T-helper 1 cell (primary cell): ENCODE measurements at places on chromosomes 3 and 15.

DNA sequence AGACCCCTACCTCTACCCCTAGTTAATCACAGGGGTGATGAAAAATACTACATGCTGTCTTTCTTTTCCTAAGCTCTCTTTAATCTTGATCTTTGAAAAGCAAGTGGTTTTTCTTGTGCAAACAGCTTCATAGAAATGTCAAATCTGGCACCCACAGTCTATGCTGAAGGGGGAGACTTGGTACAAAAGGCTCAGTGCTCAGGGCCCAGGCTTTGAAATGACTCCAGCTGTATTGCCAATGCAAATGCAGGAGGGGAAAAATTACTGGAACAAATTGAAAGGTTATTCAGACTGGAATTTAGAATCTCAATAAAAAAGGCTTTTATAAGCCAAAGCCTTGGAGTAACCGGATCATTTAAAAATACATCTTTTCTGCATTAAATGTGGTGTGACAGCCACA, 223.9 kb downstream of the LRTM1 start:
- DNase-seq = no peak

GRCh38 chr15:51089699-51090453, 4.8 kb downstream of the TNFAIP8L3 start:
- DNase-seq = no peak

- no peak for DNase-seq
Measured at GRCh38 chr15:70956201-70956995, 63.8 kb downstream of the LRRC49 start.

DNA sequence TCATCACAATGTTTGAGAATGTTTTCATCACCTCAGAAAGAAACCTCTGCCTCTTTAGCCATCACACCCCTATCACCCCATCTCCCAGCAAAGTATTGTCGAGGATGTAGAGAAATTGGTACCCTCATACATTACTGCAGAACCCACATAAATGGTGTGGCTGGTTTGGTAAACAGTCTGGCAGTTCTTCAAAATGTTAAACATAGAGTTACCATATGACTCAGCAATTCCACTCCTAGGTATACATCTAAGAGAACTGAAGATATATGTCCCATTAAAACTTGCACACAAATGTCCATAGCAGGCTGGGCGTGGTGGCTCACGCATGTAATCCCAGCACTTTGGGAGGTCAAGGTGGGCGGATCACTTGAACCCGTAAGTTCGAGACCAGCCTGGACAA, 8.7 kb upstream of the ETFA start:
- DNase-seq = no peak

GRCh38 chr15:59689626-59690236, 611 bp upstream of the BNIP2 start:
- peak; percentile 82 for DNase-seq

DNA sequence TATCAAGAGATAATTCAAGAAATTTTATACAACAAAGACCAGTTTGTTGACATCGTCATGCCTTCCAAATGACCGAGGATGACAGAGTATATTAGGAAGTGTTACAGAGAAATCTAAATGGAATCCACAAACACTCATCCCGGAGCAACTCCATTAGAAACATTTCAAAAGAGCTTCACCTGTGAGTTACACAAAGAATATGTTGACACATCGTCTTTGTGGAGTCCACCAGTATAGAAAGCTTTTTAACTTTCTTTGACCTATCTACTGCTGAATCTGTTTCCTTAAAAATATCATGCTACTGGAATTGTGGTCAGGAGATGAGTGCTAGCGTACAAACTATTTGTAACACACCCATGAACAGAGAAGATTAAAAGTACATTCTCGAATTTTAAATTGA, 130.4 kb downstream of the SUCLG2 start:
- no peak for DNase-seq

DNA sequence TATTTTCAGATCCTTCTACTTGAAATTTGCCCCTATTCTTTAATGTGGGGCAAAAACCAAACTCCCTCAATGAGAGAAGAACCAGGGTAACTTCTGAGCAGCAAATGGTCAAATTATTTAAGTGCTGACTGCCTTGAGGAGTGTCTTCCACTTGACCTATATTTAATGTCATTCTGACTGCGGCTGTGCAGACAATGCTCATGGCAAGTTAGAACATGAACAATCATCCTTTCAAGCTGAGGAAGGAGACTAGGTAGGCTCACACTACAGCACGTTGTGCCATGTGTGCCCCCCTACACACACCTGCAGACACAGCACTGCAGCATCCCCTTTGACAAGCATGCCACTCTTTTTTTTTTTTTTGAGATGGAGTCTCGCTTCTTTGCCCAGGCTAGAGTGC, 98.2 kb downstream of the OSBPL10 start:
- DNase-seq = no peak

GRCh38 chr15:101198031-101198575, 53.7 kb downstream of the CHSY1 start:
- DNase-seq = no peak

DNA sequence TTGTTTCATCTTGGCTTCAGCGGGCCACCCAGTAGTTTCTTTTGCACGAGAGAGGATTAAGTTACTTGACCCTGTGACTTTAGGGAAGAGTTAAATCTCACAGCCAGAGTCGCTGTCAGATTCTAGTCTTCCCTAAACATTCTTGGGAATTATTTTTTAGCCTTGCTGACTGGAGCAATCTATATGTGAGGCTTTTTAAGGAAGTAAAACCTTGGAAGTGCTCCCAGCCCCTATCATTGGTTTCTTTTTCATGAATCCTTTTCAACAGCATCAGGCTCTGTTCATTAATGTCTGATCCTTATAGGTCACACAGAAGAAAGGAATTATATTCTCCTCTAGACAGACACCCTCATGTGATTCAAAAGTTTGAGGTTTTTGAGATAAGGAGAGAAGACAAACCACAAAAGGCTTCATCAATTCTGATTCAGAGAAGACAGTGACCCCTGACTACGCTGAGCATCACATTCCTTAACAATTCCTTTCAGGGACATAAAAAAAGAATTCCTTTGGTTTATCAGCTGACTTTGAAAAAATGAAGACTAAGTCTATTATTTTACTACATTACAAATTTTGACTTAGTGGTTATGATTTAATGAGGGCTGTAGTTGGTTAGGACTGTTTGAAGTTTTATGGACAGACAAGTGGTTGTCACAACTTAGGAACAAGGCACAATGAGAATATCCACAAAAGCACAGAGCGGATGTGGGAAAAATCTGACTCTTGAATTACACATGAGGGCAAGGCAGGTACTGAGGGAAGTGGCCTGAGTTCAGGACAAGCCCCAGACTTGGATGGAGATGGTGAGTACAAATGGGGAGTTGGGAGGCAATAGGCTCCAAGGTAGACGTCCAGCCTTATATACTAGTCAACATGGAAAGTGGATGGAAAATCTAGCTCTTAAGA, 171.1 kb upstream of the STT3B start:
- DNase-seq = no peak

DNA sequence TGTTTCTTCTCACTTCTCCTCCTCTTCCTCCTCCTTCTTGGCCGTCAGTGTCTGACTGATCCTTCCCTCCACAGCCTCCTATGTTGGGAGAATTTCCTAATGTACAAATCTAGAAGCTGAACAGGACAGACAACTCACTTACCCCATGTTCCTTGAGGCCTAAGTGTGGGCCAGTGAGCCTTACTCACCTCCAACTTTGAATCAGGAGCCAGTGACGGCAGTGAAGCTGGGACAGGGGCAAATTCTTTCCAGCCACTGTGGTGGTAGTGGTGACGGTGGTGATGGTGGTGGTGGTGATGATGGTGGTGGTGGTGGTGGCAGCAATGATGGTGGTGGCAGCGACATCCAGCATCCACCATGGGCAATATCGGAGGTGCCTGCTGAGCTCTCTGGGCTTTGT, 166.3 kb downstream of the FAM43A start:
- no peak for DNase-seq

GRCh38 chr3:117118604-117119003, 409.0 kb downstream of the TUSC7 start:
- DNase-seq = no peak

DNA sequence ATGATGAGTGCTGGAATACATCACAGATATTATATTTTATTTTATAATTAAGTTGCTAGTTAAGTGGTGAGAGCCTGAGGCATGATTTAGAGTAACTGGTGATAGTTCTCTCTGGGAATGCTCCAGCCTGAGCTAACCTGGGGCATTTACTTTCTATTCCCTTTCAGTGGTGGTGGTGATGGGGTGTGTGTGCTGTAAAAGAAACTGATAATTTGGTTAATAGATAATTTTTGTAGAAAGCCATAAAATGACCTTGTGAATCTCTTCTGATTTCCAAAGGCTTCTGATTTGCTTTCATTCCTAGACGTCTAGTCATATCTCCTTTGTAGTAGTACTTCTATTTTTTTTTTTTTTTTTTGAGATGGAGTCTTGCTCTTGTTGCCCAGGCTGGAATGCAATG, 46.8 kb upstream of the DPPA4 start:
- no peak for DNase-seq

GRCh38 chr3:184993394-184993793, 159.5 kb downstream of the C3orf70 start:
- DNase-seq = no peak

GRCh38 chr3:69008980-69009379, 4.5 kb downstream of the EOGT start:
- DNase-seq = no peak

GRCh38 chr15:81744364-81744763, 301.5 kb downstream of the MEX3B start:
- no peak for DNase-seq
